ENCODE measurements at places on chromosomes 2 and 18.

DNA sequence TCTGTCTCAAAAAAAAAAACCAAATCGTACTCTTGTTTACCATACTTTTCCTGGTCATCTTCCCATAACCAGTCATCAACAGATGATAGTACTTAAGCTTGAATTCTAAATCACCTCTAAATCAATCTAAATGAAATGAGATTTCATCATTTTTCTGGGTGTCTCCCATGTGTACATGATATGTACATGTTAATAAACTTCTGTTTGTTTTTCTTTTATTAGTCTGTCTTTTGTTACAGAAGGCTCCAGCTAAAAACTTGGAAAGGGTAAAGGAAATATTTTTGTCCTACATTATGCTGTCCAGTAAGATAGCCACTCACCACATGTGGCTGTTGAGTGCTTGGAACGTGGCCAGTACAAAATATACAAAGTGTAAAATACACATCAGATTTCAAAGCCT lies 78.7 kb upstream of the MSH6 start:
- DNase-seq: no peak

DNA sequence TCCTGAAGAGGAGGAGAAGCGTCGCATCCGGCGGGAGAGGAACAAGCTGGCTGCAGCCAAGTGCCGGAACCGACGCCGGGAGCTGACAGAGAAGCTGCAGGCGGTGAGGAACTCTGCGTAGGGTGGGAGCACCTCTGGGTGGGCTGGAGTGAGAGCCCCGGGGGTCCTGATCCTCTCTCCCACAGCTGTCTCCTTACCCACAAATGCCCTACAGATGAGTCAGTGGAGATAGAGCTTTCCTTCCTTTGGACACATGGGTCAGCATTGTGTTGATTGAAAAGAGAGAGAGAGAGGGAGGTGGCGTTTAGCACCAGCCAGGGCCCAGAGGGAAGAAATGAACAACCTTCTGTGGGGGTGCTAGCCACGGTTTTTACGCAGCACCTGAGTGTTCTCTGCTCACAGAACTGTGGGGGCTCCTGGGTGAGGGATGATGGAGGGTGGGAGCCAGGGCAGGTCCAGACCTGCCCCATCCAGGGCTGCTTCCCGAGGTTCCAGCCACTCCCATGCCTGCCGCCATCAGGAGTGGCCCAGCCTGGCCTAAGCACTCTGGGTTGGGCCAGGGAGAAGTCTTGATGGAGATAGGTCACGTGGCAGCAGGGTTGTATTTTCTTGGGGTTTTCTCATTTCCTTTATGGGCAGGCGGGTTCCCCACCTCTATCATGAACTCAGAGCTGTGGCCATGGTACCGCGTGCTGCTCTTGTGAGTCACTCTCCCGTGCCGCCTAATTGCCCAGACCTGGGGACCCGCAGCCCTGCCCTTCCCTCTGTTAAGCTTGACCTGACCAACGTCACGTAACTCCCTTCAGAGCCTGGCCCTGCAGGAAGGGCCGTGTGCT lies 16.3 kb downstream of the FOSL2 start:
- DNase-seq: no peak

- DNase-seq: no peak
These were observed 188.9 kb downstream of the C1D start for GRCh38 chr2:67873916-67874315.

DNA sequence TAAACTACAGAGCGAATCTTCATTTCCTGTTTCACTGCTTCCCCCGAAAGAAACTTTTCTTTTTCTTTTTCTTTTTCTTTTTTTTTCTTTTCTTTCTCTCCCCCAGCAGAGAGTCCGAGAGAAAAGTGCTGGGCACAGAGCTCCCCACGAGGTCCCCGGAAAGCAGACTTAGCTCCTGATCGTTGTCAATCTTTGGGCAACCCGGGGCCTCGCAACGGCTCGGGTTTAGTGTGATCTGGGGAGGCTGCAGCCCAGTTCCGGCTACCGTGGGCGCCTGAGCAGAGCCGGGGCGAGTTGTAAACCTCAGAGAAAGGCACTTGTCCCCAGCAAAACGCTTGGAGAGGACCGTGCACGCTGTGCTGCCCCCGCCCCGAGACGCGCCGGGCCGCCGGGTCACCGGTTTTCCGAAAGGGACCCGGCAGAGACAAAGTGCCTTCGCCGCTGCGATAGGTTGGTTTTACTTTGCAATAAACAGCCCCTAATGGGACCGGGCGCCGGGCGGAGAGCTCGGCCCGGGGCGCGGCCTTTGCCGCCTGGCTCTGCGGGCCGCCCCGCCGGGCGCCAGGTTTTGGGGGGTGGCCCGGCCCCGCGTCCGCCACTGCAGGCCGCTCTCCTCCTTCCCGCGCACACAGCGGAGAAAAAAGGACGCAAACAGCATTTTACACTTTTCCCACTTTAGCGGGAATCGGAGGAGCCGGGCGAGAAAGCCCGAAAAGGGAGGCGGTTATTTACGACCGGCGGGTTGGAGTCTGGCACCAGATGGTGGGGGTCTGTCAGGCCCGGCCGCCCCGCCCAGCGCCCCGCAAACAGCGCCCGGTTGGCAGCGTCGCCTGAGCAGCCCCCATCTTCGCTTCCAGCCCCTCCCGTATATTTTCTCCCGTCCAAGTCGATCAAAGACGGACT lies 136.0 kb downstream of the INSIG2 start:
- DNase-seq: no peak

DNA sequence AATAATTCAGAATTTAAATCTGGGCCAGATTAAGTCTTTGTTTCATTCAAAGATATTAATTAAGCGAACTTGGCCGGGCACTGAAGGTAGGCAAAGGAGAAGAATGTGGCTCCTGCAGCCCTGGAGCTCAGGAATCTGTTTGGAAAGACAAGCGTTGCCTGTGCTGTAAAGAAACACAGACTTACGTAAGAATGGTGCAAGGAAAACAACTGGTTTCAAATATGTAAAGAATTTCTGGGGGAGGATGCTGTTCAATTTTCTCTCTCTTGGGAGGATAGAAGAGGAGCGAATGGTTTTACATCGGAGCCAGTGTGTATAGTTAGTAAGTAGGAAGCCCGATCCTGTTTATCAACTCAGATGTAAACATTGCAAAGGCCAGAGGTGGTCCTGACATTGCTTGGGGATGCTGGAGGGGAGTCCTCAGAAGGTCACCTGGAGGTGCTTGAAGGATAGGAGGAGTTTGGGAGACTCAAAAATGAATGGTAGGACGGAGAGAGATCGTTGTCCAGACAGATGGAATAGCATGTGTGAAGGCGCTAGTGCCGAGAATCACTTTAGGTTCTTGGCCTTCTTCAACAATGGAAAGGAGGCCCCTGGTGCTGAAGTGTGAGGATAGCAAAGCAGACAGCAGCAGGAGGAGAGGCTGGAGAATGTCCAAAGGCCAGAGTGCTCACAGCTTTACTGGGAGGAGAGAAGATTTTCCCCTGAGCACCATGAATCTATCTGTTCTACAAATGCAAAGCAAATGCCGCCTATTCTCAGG lies 456.1 kb downstream of the LPIN1 start:
- DNase-seq: no peak

DNA sequence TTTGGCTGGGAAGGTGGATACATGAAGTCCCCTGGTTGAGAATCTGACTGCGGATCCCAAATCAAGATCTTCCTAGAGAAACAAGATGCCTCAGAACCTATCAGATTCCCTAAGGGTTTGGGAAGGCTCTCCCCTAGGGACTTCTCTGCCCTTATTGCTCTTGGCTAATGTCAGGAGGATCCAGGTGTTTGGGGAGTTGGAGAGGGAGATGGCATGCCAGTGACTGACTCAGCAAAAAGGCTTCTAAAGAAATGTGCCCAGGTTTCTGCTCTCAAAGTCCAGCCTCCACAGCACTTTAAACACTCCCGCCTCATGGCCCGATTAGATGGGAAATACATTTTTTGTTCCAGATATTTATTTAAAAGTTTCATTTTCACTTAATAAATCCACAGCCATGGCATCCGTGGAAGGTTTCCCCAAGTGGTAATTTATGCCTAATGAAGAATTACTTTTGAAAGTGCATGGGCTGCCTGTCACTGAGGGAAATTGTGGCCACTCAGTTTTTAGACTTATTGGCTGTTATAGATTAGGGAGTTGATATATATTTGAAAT lies 156.4 kb downstream of the OSR1 start:
- no peak for DNase-seq

- no peak for DNase-seq
These were observed 405.1 kb upstream of the POU3F3 start for GRCh38 chr2:104448661-104449440.

DNA sequence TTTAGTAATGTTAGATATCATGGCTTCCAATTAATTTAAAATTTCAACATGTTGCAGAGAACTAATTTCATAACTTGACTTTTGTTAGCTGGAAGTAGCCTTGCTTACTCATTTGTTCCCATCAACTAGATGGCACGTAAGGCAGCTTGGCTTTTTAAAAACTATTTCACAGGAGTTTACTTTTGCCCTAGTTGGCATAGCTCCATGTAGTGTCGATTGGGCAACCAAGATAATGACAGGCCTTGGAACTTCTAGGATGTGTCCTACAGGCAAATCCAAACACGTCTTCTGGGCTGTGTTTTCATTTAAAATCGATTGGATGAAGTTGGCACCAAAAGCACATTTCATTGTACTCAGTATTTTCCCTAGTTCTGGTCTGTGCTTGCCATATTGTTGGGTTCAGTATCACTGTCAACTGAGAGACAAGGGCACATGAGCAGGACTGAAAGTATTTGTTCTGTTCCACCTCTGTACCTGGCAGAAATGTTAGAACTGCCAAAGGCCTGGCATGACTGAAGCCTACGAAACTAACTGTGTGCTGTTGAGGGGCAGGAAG lies 29.4 kb downstream of the HADHB start:
- DNase-seq: no peak

- DNase-seq: no peak
These were observed 358.6 kb upstream of the VWC2L start for GRCh38 chr2:214052235-214052634.

DNA sequence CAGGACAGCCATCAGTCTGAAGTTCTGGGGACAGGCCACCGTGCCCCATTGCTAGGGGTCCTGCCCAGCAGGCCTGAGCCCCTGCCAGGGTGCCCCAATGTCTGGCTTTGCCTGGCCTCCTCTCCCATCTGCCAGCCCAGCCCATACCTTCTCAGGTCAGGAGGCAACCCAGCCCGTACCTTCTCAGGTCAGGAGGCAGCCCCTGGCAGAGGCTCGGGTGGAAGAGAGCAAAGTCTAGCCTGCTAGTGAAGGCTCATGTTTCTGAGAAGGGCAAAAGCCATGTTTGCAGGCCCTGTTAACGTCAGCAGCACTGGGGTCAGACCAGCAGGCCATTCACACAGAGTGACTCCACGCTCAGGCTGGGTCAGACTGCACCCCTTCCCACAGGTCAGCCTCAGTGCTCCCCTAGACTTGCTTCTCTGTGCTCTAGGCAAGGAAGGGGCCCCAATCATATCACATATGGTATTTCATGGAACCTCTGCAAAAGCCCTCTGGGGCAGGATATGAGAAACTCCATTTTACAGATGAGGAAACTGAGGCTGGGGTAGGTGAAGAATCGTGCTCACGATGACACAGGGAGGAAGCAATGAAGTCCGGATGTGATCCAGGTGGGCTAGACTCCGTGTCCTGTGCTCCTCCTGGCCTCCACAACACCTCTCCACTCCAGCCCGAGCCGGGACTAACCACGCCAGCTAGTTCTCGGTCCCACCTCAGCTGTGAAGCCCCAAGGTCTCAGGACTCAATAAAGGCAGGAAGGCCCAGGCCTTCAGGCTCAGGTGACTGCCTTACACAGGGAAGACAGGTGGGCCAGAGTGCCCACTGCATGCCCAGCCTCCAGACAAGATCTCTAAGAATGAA lies 9.5 kb downstream of the SDC1 start:
- no peak for DNase-seq

- no peak for DNase-seq
These were observed 145.2 kb upstream of the MMADHC start for GRCh38 chr2:149732730-149733290.

DNA sequence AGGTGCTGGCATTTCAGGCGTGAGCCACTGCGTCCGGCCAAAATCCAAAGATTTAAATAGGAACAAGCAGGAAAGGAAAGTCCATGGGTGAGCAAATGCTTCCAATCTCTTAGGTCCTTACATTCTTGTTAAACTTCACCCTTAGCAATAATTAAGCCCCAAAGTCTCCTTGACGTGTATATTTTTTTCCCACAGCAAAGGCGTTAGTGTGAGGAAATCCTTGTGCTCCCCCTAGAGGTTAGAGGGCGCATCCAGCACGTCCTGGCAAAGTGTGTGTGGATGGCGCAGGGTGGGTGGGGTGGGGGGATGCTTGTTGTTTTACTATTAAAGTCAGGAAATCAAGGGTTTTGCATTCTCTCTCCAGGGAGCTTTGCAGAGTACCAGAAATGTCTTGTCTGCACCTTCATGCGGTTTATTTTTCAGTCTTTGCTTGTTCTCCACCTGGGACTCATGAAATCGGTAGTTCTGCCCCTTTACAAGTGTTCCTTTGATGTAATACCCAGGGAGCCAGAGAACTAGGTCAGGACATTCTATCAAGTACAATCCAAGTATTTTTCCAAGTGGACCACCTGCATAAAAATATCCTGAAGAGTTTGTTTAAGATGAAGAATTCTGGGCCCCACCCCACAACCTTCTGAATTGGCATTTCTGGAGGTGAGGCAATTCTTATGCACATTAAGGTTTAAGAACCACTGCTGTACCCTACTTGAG lies 22.2 kb upstream of the ITSN2 start:
- DNase-seq: peak; percentile 47

DNA sequence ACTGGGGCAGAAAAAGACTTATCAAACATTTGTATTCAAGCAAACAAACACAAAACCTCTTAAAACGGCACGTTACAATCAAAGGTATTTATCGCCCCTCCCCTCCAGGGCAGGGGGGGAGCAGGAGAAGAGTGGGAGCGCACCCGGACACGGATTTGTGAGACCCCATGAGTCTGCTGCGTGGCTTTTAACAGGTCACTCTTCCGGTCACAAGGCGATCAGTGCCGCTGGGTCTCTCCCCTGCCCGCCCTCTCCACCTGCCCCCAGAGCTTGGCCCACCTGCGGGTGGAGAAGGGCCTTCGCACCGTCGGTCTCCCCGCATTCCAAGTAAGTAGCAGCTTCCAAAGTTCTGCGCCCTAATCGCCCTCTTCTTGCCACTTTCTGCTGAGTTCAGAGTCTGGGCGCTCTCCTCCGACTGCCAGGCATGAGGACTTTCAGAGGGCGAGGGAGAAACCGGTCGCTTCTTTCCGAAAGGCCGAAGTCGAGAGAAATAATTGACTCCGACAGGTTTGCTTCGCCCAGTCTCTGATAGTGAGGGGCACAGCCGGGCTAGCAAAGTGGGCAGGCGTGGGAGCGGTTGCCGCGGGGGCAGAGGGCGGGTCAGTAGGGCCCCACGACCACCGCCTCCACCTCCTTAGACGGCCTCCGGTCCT lies 800 bp downstream of the RPRM start:
- DNase-seq: no peak

GRCh38 chr2:9280224-9280623 lies 73.6 kb downstream of the ASAP2 start:
- no peak for DNase-seq

Data from 8988T (cell line).